ENCODE measurements at places on chromosomes 5 and 9.

DNA sequence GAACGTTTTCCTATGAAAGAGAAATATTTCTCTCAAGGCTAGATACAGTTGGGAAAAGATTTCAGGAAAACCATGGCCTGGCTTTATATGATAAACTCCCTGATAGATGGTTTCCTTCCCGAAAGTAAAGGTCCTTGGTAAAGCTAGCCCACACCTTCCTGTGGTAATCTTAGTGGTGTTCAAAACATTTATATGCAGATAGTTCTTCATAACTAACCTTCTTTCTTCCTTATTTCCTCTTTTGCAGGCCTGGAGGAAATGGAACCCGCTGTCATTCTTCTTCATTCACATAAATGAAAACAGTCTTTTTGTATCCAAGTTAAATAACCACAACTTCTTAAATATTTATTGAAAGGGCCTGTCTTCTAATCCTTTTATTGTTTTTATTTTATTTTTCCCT is 474.0 kb upstream of the ACTBL2 start:
- no peak for DNase-seq

DNA sequence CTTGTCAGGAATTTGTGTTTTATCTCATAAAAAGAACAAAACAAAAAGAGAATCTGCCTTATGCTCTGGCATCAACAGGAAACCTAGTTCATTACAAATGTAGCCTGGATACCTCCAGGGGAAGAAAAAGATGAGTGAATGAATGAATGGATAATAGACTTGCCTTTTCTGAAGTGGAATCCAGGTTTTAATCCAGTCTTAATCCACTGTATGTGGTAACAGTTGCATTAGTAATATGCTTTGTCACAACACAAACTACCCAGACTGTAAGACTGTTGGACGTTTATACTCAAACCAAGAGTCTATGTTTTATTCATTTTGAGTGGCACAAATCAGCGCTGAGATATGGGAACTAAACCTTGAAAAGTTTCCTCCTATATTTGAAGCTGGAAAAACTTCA is 32.1 kb upstream of the MAP3K1 start:
- DNase-seq, result no peak

- no peak for DNase-seq
These were observed 28.5 kb upstream of the CDK5RAP2 start for GRCh38 chr9:120608421-120608820.

DNA sequence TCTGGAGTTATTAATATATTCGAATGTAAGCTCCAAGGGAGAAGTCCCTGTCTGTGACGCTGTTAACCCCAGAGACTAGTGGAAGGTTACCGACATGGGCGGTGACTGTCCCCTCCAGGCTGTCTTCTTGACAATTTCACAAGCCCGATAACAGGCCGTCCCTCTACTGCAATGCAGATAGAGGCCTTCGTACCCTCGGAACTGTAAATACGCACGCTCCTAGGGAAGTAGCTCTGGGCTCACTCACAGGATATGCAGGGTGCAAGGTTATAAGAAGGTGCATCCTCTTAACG is 680 bp upstream of the RFK start:
- DNase-seq, result no peak

DNA sequence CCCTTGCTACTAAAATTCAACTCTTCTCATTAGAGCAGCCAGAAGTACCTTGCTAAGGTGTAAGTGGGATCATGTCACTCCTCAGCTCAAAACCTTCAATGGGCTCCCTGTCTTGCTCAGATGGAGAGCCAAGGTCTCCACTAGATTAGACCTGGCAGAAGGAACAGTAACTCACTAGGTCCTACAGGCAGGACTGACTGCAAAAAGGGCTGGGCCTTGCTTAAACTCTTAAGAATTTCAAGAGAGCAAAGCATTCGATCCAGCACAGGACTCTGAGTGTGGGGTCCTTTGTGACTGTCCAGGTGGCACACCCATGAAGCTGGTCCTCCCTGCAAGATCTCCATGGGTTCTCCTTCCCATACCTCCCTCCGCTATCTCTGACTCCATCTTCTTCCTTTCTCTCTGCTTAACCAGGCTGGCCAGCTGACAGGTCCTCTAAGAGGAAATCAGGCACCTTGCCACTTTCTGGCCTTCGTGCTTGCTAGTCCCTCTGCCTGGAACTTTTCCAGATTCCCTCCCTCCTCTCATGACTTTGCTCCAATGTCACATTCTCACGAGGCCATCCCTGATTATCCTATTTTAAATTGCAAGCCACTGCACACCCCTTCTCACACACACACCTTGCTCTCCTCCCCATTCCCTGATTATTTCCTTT is 70.2 kb downstream of the BASP1 start:
- no peak for DNase-seq

DNA sequence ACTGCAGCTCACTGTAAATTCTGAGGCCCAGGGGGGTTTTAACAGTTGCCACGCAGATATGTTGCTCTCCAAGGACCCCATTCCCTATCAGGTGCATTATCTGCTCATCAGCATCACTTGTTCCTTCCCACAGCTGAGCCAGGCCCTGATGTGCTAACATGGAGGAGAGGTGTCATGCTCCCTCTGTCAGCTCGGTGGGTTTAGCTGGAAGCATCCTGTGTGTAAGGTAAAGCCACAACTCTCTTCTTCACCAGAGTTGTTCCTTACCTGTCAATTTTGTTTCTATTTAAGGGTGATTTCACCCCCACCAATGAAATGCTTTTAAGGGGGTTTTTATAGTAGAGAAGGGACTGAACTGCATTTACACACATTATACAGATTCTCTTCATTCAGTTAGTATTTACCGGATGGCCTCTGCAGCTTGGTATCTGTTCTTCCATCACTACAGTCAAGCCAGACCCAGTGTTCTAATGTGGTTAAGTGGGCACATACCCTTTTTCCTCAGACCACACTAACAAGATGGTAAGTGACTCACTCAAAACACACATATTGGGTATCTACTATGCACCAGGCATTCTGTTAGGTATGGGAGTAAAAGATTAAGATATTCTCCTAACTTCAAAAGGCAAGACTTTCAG is 205.4 kb downstream of the DCP2 start:
- no peak for DNase-seq

DNA sequence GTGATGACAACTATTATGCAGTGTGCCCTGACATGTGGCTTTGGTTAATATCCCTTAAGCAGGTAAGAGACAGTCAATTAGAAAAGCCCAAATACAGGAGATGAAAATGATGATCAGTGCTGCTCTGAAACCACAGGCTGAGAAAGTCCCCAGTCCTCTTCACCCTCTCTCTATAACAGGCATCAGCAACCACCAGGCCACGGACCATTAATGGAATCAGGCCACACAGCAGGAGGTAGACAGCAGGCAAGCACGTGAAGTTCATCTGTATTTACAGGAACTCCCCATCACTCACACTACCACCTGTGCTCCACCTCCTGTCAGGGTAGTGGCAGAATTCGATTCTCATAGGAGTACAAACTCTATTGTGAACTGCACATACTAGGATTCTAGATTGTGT is 591.6 kb upstream of the CYLC2 start:
- DNase-seq, result no peak

DNA sequence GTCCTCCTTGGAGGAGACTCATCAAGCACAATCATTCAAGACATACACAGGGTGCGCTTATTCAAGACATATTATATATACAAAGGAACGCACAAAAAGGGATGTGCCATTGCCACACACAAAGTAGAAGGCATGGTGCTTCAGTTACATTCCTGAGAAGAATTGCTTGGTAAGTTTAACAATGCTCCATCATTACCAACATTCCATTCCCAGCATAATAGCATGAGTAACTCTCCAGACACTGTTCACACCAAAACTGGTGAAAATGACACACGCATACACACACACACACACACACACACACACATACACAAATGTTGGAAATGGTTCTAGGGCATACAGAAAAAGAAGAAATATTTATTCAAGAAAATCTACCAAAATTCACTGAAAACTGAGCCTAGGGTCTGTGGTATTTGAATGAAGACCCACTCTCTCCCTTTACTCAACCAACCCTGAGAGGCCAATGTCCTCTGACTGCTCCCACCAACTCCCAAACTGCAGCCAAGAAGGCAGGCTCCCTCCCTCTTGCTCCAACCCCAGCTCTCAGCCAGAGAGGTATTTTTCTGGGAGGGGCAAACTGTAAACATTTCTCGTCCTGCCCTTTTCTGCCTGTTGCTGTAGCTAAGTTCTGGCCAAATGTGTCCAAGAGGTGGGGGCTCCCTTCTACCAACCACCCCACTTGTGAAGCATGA is 19.9 kb downstream of the UGT3A1 start:
- no peak for DNase-seq

- DNase-seq, result no peak
These were observed 42.3 kb upstream of the ZSWIM6 start for GRCh38 chr5:61289669-61290306.

DNA sequence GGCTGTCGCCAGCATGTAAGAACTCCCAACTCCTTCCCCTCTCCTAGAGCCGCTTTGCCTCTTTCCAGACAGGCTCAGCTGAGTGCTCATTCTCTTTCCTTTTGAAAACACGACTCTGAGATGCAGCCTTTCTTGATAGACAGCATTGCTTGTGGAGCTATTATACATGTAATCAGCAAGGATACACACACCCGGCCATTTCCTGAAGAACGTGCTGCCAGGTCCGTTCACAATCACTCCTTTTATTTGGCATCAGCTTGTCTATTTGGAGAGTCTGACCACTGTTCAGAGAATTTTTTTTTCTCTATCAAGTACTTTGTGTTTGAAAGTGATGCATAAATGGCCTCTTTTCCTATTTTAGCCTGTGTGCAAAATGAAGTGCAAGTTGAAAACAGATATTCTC is 328.7 kb downstream of the MARCHF11 start:
- no peak for DNase-seq

DNA sequence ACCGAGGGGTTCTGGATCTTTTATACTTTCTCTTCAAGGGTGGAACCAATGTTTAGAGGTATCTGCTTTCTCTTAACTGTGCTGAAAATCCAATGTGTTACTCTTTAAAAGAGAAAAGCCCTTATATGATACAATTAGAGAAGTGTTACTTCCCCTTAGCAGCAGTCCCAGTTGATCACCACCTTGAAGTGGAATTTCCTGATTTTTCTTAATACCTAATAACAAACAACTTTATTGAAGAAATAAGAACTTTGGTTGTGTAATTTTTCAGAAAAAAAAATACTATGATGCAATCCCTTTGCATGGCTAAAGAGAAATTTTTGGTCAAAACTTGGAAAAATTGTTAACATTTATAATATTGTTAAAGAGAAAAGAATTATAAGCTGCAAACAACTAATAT is 24.7 kb downstream of the SLC1A3 start:
- DNase-seq, result no peak

DNA sequence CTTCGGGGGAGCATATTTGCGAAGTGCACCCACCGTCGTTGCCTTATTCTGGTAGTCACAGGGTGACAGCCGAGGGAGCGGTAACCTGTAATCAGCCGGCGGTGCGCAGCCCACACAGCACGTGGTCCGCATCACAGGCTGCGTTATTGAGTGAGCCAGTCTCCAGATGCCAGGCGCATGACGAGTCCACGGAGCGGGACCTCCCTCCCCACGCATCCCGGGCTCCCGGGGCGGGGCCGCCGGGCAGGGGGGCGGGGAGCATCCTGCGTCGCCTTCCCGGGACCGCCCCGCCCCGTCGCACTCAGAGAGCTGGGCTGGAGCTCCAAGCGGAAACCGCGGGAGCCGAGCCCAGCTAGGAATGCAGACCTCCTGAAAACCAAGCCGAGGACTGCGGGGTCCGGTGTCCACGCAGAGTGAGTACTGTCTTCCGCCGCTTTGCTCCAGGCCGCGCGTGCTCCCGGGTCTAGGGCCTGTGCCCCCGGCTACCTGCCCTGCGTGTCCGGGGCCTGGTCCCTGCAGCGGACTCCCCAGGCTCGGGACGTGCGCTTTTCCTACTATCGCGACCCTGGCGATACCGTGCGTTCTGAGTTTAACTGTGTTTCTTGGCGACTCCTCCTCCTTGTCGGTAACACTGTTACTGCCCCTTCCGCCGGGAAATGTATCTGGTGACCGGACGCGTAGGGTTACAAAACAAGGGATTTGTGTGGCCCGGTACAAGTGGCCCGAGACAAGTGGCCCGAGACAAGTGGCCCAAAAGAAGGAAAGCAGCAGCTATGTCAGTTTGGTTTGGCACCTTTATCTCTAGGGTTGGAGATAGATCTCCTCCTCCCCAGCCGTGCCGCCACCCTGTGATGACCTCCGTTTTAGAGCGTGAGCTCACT is 40.6 kb downstream of the CAST start:
- DNase-seq, result peak; percentile 70

DNA sequence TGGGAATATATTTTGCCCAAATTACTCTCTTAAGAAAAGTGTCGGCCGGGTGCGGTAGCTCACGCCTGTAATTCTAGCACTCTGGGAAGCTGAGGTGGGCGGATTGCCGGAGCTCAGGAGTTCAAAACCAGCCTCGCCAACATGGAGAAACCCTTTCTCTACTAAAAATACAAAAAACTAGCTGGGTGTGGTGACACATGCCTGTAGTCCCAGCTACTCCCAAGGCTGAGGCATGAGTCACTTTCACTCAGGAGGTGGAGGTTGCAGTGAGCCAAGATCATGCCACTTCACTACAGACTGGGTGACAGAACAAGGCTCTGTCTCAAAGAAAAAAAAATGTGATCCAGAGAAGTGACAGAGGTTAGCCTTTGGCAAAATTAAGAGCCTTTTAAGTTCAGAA is 26.4 kb upstream of the TMEM171 start:
- peak; percentile 43 for DNase-seq

GRCh38 chr9:116873937-116874914 is 187.1 kb downstream of the TRIM32 start:
- no peak for DNase-seq

DNA sequence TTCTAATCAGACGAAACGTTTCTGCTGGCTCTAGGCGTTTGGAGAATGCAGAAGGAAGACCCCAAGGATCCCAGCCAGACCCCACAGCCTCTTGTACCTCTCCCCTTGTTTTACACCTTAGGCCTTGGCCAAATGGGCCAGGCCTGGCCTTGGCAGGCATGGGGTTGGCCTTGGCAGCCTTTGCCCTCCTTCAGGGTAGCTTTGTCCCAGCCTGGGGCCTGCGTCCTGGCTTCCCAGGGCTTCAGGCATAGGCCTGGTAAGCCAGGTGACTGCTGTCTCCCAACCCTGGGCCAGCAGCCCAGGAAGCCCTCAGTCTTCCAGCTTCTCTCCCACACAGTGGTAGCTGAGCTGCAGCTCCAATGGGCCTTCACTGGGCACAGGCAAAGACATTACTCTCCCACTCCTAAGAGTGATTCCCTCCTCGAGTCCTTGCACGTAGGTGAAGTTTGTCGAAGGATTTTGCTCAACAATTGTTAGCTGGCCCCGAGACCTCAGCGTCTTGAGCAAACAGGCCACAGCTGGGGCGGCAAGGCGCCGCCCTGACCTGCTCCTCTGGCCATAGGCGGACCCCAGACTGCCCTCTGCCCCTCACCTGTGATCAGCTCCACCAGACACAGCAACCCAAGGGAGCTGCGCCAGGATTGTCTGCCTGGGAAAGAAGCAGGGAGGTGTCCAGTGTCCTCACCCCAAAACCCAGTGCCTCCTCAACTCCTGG is 1.1 kb upstream of the PITX1 start:
- no peak for DNase-seq

- DNase-seq, result peak; percentile 19
These were observed 59.5 kb downstream of the HSPA4 start for GRCh38 chr5:133111299-133111698.

- DNase-seq, result no peak
These were observed 57.5 kb downstream of the VAV2 start for GRCh38 chr9:133934482-133935232.

- DNase-seq, result no peak
These were observed 278.8 kb downstream of the EBF1 start for GRCh38 chr5:158820891-158821290.
